NCI-H1417 (cell line): ENCODE measurements at places on chromosomes 6 and 20.

DNA sequence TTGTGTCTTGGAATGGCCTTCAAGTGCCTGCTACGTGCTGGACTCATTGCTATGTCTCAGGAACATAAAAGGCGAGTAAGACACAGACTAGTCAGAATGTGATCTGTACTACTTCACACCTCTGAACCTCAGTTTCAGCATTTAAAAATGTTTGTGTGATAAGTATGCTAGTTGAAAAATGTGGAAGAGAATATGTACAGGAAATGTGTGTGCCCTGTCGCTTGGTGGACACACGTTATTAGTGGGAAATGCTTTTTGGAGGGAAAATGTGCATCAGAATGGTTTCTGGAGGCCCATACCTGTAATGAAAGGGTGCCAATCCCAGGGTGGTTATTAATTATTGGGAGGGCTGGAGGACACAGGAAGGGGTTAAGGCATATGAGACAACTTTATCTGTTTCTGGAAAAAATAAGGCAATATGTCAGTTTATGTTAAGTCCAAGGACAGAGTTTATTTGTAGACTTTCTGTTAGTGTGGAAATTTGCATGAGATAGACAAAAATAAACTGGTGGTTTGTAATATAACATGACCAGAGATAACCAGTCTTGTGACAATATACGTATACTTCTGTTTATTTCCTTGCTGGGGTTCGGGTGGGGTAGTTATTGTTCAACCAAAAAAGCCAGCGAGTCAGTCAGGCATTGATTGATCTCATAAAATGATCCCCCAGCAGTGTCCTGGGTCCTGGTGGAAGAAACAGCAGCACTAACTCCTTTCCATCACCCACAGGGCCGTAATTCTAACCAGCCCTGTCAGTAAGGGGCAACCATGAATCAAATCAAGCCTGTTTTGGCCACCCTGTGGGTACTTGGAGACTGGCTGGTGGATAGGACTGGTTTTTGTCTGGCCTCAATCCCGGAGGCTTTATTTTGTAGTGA lies 117.9 kb downstream of the JARID2 start:
- peak; percentile 32 for DNase-seq

GRCh38 chr6:3527651-3527977 lies 70.8 kb upstream of the SLC22A23 start:
- no peak for DNase-seq

DNA sequence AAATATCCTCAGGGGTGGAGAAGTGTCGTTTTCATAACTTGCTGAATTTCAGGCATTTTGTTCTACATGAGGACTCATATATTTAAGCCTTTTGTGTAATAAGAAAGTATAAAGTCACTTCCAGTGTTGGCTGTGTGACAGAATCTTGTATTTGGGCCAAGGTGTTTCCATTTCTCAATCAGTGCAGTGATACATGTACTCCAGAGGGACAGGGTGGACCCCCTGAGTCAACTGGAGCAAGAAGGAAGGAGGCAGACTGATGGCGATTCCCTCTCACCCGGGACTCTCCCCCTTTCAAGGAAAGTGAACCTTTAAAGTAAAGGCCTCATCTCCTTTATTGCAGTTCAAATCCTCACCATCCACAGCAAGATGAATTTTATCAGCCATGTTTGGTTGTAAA lies 20.3 kb upstream of the MAPK13 start:
- DNase-seq, result no peak

GRCh38 chr6:88262332-88262731 lies 96.2 kb upstream of the CNR1 start:
- DNase-seq, result no peak

DNA sequence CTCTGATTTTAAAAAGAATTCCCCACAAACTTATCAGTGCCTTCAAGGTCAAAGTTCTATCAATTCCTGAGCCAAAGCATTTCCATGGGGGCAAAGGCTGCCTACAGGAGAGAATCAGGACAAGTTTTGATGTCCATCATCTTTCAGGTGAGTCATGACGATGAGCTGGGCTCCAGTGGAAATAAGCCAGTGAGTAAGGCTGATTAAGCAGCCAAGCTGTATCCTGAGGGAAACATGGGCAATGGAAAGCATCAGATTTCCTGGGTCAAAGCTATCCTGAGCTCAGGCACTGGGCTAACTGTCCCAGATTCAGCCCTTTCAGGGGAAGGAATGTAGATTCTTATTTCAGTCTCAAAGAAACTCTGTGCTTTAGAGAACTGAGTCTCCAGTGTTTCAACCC lies 377.4 kb downstream of the CD109 start:
- DNase-seq, result no peak

DNA sequence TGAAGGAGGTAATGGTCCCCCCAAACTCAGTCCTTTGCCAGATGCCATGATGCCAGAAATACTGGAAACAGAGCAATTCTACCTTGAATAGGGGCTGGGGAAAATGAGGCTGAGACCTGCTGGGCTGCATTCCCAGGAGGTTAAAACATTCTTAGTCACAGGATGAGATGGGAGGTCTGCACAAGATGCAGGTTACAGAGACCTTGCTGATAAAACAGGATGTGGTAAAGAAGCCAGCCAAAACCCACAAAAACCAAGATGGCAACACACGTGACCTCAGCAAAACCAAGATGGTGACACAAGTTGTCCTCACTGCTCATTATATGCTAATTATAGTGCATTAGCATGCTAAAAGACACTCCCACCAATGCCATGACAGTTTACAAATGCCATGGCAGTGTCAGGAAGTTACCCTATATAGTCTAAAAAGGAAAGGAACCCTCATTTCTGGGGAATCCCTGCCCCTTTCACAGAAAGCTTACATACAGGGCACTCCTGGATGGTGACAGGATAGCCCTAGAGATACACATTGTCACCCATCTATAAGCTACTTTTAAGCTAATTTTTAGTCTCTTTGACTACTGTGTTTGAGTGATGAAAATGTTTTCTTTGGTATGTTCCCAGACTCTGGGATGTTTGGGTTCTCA lies 979.7 kb downstream of the TBC1D32 start:
- DNase-seq, result no peak

DNA sequence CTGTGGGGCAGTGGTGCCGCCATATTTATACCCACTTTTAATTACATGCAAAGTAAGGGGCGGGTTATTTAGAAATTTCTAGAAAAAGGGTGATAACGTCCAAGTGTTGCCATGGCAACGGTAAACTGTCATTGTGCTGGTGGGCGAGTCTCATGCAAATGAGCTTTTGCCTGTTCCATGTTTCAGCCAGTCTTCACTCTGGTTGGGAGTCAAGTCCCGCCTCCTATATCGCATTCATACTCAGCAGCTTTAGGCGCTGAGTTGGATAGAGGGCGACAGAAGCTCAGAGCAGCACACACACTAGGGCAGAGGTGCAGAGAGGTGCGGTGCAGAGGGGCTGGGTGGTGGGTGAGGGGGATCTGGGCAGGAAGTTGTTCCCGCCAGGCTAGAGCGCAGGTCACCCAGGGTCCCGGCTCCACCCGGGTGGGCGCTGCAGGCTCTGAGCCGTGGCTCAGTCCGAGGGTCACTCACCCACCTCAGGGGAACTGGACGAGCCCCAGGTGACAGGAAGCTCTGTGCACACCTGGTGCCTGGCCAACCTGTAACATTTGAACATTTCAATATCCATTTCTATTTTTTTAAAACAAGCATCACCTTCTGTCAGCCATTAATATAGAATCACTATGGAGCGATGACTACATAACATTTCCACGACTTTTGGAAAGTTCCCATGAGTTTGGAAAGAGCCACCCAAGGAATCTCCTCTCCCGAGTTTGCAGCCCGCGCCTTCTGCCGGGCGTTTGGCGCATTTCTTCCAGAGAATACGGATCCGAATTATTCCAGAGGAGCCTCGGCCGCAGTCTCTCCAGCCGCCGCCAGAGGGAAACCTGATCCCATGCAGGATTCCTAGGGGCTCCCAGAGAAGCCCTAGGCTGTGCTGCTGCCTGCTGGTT lies 89.1 kb upstream of the PHACTR3 start:
- peak; percentile 84 for DNase-seq

GRCh38 chr20:45497971-45498494 lies 17.4 kb downstream of the SPINT3 start:
- no peak for DNase-seq

GRCh38 chr20:59805786-59806577 lies 127.5 kb downstream of the SYCP2 start:
- DNase-seq, result no peak

GRCh38 chr6:129239825-129240491 lies 357.0 kb downstream of the LAMA2 start:
- no peak for DNase-seq

- no peak for DNase-seq
Measured at GRCh38 chr6:166504100-166504499, 82.4 kb downstream of the RAMACL start.

DNA sequence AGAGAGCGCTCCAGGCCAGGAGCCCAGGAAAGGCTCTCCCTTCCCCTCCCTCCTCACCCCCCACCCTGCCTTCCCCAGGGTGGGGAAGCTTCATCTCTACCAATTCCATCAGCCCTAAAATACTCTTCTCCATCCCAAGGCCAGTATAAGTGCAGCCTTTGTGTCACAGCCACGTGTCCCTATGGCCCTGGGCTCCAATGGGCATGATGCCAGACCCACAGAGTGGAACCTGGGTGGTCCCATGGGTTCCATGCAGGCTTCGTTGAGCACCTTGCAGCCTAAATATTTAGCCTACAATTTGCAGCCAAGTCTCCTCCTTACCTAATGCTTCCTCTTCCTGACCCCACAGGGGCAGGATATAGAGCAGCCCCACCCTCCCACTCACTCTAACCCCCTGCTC lies 976 bp upstream of the MATN4 start:
- no peak for DNase-seq

DNA sequence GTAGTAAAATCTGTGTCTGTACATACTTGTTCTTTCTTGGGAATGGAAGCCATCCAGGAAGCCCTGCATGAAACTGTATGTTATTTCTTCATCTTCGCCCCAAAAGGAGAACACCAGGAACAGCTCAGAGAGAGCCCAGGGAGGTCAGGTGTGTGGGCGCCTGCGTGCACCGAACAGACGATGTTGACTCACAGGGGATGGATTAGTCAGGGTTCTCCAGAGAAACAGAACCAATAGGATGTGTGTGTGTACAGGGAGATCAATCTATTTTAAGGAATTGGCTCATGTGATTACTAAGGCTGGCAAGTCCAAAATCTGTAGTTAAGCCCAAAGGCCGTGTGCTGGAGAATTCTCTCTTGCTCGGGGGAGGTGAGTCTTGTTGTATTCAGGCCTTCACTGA lies 45.7 kb downstream of the RNASET2 start:
- no peak for DNase-seq

DNA sequence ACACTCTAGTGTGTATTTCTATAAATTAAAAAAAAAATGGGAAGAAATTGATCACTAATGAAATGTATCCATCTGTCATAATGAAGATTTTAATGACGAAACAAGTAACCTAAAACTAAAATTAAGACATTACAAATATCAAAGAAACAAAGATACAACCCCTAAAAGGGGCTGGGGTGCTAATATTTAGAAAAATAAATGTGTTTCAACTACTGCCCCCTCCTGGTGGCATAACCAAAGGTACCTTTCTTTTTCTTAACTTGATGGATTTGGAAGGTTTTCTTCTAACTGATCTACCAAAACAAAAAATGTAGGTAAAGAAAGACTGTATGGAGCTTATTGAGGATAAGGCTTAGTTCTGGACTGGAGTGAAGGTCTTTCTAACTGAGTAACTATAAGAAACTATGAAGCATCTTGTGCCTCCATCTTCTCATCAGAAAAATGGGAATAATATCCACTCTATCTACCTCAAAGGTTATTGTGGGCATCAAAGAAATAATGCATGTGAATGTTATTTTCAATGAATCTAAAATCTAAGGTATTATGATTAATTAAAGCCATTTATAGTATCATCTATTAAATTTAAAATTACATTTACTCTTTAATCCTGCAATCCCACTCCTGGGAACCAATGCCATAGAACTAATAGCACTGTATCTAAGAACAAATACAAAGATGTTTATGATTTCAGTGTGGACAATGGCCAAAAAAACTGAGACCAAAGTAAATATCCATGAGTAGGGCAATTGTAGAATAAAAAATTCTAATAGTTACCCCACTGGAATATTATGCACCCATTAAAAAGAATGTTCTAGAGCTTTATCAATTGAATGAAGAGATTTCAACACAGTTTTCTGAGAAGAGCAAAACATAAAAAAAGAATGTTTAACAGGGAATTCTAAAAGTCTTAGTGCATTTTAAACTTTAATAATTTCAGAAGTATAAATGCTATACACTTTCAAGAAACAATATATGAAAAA lies 117.2 kb downstream of the BACH2 start:
- no peak for DNase-seq

DNA sequence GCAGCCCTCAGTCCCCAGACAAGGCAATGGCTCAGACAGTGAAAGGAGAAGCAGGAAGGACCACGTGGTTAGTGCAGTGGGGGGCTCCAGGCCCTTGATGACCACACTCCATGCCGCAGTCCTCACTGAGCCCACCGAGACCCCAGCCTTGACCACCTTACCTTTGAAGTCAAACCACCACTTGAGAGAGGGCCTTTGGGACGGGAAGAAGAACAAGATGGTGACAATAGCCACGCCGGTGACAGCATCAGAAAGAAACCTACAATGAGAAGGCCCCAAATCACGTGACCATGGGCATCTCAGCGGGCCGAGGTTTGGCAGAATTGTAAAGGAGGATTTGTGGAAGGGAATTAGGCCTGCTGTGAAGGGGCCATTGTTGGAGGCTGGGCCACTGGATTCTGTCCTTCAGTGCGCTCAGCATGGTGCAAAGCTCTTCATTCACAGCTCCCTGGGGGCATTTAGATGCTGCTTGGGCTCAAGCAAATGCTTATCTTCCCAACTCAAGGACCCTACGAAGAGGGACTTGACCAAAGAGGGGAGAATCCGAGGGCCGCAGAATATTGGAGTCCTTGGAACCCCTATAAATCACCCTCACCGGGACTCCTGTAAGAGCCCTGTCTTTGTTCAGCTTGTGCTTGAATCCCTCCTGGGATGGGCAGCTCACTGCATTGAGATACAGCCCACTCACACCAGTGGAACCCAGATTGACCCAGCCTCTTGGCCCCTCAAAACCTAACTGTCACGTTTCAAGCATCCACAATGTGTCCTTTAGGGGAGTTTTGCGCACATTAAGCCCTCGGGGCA lies 33.2 kb upstream of the OCSTAMP start:
- peak; percentile 9 for DNase-seq

DNA sequence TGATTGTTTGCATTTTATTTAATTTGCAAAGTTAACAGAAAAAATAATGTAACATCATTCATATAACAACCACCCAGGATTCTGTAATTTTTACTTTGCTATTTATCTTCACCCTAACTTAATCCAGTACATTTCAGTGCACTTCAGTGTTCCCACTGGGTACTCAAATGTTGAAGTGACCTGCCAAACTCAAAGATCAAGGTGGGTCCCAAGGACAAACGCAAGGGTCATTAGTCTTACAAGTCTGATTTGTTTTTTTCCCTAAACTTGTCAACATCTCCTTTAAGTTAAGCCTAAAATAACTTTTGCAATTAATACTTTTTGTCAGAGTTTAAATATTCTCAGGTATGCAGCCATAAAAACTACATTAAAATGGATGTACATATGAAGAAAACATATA lies 53.0 kb downstream of the MOXD1 start:
- no peak for DNase-seq

GRCh38 chr6:38676236-38676973 lies 26.5 kb downstream of the GLO1 start:
- DNase-seq, result no peak

- peak; percentile 65 for DNase-seq
Measured at GRCh38 chr6:50822078-50822476, 3.4 kb downstream of the TFAP2B start.
